GM18507 (cell line): ENCODE measurements at places on chromosomes 2 and 18.

- DNase-seq, result no peak
These were observed 1.6 kb upstream of the DNER start for GRCh38 chr2:229715895-229716507.

- DNase-seq, result no peak
These were observed 144.4 kb downstream of the GFPT1 start for GRCh38 chr2:69242651-69243051.

- no peak for DNase-seq
These were observed 479 bp downstream of the RNMT start for GRCh38 chr18:13726972-13727331.

DNA sequence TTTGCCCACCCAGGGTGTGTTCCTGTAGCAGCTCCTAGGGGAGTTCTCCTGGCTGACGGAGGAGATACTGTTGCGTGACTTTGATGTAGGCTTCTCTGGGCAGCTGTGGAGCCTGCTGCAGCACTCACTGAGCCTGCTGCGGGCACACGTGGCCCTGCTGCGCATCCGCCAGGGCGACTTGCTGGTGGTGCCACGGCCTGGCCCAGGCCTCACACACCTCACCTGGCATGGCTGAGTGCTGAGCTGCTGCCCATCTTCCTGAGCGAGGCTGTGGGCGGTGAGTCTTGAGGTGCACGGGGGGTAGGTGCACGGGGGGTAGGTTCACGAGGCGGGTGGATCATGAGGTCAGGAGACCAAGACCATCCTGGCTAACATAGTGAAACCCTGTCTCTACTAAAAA is 191.7 kb downstream of the ANKRD36C start:
- DNase-seq, result no peak

DNA sequence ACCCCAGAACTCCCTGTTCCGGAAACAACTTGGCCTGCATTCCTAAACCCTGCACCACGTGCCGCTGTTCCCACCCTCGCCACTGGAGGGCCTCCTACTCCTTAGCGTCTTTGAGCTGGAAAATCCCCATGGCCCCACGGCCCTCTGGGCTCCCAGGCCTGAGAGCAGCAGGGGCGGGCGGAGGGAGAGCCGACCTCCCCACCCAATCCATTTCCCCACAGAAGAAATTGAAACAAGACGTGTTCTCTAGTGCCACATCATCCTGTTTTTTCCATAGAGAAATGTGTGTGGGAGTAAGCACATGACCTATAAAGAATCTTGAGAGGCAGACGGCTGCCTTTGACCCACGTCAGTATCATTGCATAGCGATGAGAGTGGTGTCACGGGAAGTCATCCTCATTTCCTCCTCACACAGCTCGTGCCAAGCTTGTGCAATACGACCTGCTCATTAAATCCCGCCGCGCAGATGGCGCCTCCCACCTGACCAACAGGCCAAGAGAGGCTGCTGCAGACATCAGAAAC is 79.2 kb downstream of the LAMA1 start:
- no peak for DNase-seq

DNA sequence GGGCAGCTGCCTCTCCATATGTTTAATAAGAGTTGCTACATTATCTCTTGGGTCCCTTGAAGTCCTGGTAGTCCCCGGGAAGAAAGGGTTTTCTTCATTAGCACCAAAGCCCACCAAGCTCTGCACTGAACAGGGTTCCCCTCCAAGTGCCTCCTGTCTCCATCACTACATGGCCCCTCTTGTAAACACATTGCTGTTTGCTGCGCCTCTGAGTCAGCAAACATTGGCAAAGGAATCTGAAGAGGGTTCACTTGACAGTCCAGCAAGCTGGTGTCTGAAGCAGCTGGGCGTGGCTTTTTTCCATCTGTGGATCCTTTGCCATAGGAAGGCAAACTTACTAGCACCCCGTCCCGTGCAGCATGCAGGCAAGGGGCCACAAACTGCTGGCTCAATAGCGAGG is 82.8 kb downstream of the TEX51 start:
- no peak for DNase-seq

DNA sequence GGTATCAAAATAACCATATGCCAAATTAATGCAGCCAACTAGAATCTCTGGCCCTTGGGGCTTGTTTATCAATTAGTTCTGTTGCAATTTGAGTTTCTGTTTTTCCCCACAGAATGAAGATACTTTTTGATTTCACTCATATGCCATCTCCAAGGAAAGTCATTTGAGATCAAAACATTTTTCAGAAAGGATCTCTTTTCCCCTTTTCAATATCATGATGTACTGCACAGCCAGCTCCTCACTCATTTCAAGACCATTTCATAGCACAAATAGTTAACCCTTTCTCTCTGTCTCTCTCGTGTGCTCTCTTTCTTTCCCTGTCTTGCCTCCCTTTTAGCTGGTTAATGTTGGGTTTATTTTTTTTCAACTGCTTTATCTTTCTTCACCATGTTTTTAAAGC is 387.3 kb downstream of the STK39 start:
- DNase-seq, result no peak

DNA sequence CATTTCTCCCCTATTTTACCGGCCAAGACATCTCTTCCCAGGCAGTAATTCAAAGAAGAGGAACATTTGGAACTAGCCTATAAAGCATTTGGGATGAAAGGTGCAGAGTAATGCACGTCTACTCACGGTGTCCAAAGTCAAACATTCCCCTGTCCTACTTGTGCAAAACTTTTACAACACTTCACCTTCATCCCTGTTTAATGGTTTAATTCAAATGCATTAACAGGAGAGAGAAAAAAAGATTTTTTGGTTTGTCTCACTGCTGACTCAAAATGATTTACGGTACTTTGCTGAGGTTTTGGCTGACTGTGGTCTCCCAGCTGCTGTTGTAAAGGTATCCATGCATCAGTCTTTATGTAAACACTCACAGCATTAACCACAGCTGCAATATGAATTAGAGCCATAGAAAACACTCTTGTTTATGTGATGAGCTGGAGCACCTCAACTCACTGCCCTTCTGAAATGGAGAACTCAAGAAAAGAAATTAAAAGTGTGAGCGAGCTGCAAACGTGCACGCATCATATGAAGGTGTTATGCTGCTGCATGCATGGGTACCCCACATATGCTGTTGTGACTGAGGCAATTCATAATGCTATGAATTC is 220.5 kb downstream of the PIEZO2 start:
- DNase-seq, result peak; percentile 23

DNA sequence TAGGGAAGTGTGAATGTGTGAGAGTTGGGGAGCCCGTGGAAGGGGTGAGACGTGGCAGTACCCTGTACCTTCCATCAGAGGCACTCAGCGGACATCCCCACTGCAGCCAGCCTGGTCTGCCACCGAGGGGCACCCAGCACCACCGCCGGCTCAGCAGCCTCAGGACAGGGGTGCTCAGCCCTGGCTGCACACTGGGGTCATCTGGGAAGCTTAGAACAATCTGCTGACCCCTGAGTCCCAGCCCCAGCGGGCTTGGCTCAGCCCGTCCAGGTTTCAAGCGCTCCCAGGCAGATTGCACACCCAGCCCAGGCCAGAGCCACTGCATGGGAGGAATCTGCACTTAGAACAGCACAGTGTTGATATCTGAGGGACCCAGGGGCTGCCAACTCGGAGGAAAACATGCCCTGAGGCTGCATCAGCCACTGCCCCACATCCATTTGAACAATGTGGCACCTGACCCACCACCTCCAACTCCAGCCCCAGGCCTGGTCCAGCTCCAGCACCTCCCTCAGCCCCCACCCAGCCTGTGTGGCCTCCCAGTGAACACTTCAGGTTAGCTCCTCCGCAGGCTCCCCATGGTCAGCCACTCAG is 147.1 kb upstream of the OTOS start:
- DNase-seq, result no peak

DNA sequence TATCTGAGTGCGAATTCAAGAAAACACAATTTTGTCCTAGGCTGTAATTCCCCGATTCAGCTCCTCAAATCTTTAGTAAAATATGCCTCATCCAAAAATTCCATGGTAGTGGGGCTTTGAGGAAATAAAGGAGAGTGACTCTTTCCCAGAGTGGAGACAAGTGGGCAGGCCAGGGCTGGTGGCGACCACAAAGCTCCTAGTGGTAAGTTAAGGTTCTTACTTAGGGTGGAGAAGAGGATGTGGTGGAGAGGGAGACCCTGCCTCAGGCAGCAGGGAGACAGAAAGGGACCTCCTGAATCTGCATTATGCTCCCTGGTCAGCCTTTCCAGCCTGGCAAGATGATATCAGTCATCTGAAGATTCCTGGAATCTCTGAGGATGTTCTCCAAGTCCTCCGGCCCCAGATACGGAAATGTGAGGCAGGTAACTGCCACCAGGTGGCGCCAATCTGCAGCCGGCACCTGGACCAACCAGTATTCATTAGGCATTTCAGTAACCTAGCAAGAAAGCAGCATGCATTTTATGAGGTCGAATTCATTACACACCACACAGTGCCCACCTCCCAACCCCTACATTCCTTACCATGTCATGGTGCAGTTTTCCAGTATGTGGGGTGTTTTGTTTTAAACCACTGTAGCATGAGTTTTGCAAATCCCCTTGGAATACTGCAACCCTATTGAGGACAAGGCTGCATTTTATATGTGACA is 106.4 kb downstream of the POLE4 start:
- DNase-seq, result peak; percentile 44

- no peak for DNase-seq
These were observed 110.5 kb upstream of the ZSWIM2 start for GRCh38 chr2:186959486-186959885.

- no peak for DNase-seq
These were observed 456.1 kb downstream of the LPIN1 start for GRCh38 chr2:12202313-12203075.
